Daoy (cell line): ENCODE measurements at places on chromosomes 7 and 10.

GRCh38 chr10:75191821-75192568 lies 18.6 kb upstream of the VDAC2 start:
- DNase-seq, result peak; percentile 60

DNA sequence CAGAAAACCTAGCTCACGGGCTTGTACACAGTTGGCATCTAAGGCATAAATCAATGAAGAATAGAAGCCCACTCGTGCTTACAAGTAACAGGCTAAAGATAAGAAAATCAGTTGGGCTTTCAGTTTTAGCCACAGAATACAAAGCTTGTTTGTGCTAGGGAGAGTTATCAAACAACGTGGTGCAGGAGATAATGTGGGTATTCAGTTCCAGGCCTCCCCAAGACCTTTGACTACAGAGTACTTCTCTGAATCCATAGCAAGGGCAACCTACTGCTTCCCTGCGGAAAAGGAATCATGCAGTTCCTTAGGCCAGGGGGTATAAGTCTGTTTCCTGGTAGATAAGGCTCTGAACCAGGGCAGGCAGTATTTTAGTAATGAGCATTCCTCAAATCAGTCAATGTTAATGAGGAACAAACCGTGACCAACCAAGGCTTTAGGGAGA lies 219.5 kb upstream of the CSTF2T start:
- no peak for DNase-seq

DNA sequence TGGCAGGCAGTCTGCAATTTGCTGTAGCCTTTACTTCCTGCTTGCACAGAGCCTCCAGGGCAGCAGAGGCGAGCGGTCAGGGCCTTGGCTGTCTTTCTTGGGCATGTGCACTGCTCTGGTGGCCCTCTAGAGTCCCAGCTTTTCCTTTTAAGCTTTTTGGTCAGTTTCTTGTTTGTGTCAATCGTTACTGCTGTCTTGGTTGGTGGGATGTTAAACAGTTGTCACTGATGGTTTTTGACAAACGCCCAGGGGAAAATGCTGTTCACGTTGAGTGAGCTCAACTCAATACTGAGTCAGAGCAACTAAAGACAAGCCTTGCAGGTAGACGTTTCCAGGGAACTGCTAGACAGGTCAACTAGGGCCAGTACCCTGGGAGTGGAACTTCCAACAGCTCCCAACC lies 14.0 kb downstream of the PRKRIP1 start:
- no peak for DNase-seq

DNA sequence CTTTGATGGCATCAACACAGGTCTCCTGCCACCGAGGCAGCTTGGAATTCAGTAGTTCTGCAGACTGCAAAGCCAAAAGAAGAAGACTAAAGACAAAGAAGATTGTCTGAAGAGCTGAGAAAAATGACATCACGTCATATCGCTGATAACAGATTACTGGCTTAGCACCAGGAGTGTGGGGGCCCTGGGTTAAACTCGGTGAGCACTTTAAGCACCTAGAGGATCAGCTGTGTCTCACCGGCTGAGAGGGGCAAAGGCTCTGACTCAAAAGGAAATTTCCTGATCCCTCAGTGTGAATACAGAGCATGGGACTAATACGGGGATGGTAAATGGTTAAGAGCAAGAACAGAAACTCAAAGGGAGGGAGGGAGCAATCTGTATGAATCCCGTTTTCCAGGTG lies 30.7 kb downstream of the BRI3 start:
- no peak for DNase-seq

DNA sequence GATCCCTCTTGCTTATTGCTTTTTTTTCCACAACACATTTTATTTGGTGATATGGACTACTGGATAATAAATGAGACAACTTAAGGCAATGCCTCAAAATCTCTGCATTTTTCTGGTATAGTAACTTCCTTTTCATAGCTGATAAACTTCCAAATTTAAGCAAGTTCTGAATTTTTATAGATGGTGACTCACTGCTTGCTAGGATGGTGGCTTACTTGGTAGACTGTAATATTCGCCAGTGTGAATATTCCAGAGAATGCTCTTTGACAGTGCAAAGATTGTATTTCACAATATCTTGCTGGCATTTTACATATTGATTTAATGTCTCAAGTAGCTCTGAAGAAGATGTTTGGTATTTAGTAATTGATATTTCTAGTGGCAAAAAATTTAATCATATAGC lies 472.4 kb downstream of the TFEC start:
- DNase-seq, result no peak
